ENCODE measurements at places on chromosomes 1 and 21. TPM values are rescaled to one million over a fixed set of nuclear protein-coding genes. Genes with fewer than 3 reads are reported as not detected.
A peak's percentile ranks its signal among the peaks of the same experiment; 100 is the strongest.

DNA sequence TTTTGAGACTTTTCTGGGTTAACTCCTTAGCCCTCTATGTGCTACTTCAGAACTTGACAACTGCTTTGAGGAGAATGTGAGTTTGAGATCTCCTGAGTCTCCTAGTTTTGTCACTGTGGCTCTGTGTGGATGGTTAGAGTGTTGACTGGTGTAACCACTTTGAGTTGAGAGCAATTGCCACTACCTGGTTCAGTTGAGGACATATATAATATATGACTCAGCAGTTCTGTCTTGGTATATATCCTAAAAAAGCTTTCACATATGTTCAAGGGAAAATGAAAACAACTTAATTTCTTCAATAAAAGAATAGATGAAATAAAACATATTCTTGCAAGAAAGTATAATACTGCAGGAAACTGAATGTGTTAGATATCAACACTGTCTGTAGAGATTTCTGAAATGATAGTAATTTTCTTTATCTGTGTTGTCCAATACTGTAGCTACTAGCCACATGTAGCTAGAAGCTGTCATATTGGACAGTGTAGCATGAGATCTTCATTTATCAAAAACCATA is 96.7 kb upstream of the QSOX1 start:
- no peak overlapping the region for H3K27ac ChIP-seq
- no peak overlapping the region for H3K4me3 ChIP-seq
- peaks cover 4% of the 10 kb centered on the region for H3K4me1 ChIP-seq
- no peak for DNase-seq
- H3K27me3 ChIP-seq, result no peaks in the 10 kb centered on the region

- H3K27ac ChIP-seq, result peak overlapping the region; percentile 48
Observed at GRCh38 chr1:182278144-182279054, 113.2 kb downstream of the GLUL start.

GRCh38 chr1:37189111-37189510 is 154.8 kb upstream of the GRIK3 start:
- H3K27me3 ChIP-seq, result no peaks in the 10 kb centered on the region
- H3K4me3 ChIP-seq, result no peak overlapping the region
- DNase-seq, result no peak
- H3K36me3 ChIP-seq, result no peaks in the 10 kb centered on the region

DNA sequence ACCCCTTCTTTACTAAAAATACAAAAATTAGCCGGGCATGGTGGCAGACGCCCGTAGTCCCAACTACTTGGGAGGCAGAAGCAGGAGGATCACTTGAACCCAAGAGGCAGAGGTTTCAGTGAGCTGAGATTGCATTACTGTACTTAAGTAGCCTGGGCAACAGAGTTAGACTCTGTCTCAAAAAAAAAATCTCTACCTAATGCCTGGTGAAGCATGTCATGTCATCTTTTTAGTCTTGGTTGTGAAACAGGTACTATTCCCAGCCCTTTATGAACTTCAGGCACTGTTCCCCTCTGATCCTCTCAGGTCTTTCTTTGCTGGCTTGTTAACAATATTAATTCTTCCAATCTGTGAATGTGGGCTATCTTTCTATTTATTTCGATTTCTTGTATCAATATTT is 22.1 kb downstream of the PRRC2C start:
- no peak overlapping the region for H3K4me3 ChIP-seq
- H3K27ac ChIP-seq, result no peak overlapping the region
- no peaks in the 10 kb centered on the region for H3K36me3 ChIP-seq

DNA sequence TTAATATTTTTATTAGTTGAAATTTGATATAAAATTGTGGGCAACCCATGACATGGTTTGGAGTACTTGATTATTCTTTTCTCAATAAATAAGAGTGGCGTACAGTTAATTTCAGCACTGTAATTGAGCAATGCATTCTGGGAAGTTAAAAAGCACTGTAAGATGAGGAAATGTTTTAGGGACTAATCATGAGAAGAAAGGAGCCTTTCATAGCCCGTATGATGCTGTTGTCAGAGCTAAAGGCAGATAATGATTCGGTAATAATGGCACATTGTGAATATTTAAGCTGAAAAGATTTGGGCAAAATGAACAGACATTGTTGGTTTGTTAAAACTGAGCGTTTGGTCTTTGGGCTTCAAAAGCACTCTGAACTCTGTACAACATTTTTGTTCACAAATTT is 139.3 kb downstream of the NFIA start:
- DNase-seq, result no peak
- no peaks in the 10 kb centered on the region for H3K4me1 ChIP-seq
- no peak overlapping the region for H3K27ac ChIP-seq
- H3K36me3 ChIP-seq, result no peaks in the 10 kb centered on the region

- peaks cover 11% of the 10 kb centered on the region for H3K4me1 ChIP-seq
- DNase-seq, result no peak
- H3K27me3 ChIP-seq, result no peaks in the 10 kb centered on the region
- no peaks in the 10 kb centered on the region for H3K36me3 ChIP-seq
- no peak overlapping the region for H3K27ac ChIP-seq
Observed at GRCh38 chr1:76256289-76257223, 182.0 kb downstream of the ST6GALNAC3 start.

GRCh38 chr1:168054117-168054516 is 82.6 kb downstream of the GPR161 start:
- H3K36me3 ChIP-seq, result no peaks in the 10 kb centered on the region
- no peak overlapping the region for H3K27ac ChIP-seq
- H3K4me1 ChIP-seq, result peaks cover 13% of the 10 kb centered on the region
- H3K4me3 ChIP-seq, result no peak overlapping the region
- H3K27me3 ChIP-seq, result no peaks in the 10 kb centered on the region
- no peak for DNase-seq

DNA sequence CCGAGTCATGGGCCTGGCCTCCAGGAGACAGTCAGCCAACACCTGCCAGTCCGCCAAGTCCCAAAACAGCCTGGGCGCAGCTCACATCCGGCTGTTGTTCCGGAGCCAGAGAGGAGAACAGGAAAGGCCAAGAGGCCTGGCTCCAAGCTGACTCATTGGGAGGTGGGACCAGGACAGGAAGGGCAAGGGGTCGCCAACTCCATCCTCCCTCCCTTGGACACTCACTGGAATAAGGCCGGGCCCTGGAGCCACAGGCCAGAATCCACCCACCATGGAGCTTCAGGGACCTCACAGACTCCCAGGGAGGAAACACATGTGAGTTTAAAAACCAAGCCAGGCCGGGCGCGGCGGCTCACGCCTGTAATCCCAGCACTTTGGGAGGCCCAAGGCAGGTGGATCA is 25.1 kb upstream of the CLIC4 start:
- H3K27me3 ChIP-seq, result no peaks in the 10 kb centered on the region
- H3K4me1 ChIP-seq, result peaks cover 57% of the 10 kb centered on the region
- H3K27ac ChIP-seq, result peak overlapping the region; percentile 70
- H3K36me3 ChIP-seq, result no peaks in the 10 kb centered on the region

DNA sequence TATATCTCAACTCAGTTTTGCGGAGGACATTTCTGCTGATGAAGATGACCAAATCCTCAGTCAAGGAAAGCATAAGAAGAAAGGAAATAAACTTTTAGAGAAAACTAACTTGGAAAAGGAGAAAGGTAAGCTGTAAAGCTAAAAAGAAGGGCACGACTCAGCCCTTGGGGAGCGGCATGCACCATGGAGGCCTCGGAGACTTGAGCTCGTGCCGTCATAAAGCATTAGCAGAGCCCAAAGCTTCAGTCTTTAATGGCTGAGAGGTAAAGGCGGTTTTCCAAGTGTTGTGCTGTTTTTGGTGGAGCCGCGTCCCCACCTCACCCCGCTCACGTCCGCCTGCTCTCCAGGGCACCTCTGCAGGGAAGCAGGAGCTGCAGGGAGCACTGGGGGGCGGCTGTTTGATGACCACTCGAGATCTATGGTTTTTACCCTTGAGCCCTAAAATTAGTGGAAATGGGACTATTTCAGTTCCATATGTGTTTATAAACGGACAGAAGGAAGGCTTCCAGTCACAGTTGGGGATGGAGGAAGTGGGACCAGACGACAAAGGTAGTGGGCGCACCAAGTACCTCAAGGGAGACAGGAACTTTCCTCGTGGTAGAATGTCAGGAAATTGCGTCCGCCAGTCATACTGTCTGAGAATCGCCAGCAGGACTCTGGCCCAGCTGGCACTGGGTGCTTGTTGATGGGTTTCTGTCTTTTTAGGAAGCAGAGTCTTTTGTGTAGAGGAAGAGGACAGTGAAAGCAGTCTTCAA is 27.6 kb downstream of the RRP1B start:
- H3K36me3 ChIP-seq, result peaks cover 95% of the 10 kb centered on the region
- peaks cover 22% of the 10 kb centered on the region for H3K4me1 ChIP-seq
- no peak overlapping the region for H3K27ac ChIP-seq
- no peaks in the 10 kb centered on the region for H3K27me3 ChIP-seq

GRCh38 chr1:92961131-92961895 is at the start of gene DIPK1A:
Gene DIPK1A (minus strand): TSS chr1:92961462. CDS start chr1:92961429, 33 bp downstream.
- no peaks in the 10 kb centered on the region for H3K27me3 ChIP-seq
- H3K4me1 ChIP-seq, result peaks cover 18% of the 10 kb centered on the region
- peak; percentile 96 for DNase-seq
- H3K4me3 ChIP-seq, result peak within 1 kb of the TSS; percentile 75
- H3K36me3 ChIP-seq, result no peaks in the 10 kb centered on the region

The FGR gene
- total RNA-seq, result 90.5 TPM

The AGT gene
- 0.13 TPM for total RNA-seq

The RAB25 gene
- not detected for total RNA-seq

The GNG4 gene
- not detected for total RNA-seq

Measured in spleen (tissue), 13 donors.